A673 (cell line): ENCODE measurements at places on chromosomes 5 and 9.

GRCh38 chr9:86488345-86488744 lies 134.1 kb upstream of the TUT7 start:
- DNase-seq: no peak

- no peak for DNase-seq
These were observed 68.1 kb downstream of the SPOCK1 start for GRCh38 chr5:137431051-137431450.

- DNase-seq: no peak
These were observed 59.8 kb downstream of the DOCK2 start for GRCh38 chr5:169696621-169697510.

DNA sequence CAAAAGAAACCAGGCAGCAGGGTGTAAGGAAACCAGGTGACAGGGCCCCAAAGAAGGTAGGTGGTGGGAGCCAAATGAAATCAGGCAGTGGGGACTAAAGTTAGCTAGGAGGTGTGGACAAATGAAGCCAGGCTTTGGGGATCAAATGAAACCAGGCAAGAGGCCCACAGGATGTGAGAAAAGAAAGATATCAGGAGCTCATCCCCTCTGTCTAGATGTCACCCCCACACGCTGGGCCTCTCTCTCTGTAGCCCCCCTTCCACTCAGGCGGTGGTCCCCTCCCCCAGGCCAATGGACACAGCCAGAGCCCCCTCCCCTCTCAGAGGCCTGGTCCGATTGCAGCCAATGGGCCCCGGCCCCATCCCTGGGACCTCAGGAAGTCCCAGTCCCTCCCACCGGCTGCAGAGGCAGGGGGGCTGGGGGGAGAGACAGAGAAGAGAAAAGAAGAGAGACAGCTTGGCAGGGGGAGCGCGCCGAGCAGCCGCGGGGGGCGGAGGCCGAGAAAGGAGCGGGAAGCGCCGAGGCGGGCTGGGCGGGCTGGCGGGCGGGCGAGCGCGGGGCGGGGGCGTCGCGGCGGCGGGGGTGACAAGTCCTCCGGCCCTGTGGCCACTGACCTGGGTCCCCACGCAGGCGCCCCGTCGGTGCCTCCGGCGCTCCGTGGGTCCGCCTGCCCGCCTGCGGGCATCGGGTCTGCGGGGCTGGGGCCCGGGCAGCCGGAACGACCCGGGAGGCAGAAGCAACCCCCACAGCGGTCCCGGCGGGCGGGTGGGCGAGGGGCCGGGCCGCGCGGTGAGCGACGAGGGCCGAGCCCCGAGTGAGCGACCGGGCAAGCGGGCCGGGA lies 11.9 kb downstream of the CNTFR start:
- DNase-seq: peak; percentile 35

DNA sequence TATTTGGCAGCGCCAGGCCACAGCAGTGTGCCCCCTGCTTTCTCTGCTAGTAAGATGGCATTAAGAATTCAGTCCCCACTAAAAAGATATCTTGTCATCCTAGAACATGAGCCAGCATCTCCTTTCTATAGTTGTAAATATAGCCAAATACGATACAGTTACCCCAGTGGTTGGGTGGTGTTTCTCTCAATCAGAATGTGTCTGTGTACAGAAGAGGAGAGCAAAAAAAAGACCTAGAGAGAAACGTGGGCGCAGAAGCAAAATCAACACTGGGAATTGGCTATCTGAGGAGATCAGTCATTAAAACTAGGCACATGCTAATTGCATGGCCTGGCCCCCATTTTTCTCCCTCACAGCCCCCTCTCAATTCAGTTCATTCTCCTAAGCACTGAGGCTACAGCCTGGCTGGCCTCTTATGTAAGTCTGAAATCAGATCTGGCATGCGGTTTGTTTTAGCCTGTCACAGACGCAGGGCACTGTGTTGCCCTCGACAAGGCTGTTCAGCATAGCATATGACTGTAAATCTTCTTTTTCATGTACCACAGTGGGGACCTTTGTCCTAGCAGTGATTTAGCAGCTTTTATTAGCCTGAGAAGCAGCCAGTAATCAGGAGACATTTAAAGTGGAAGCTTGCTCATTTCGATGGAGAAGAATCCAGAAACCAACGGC lies 57.8 kb downstream of the RORB start:
- no peak for DNase-seq

GRCh38 chr5:162334944-162335343 lies 267.4 kb downstream of the GABRG2 start:
- no peak for DNase-seq

GRCh38 chr9:92749071-92749933 lies 15.3 kb downstream of the BICD2 start:
- DNase-seq: no peak

GRCh38 chr5:14270209-14270702 lies 127.1 kb downstream of the TRIO start:
- peak; percentile 82 for DNase-seq

- no peak for DNase-seq
These were observed 107.2 kb downstream of the C5orf15 start for GRCh38 chr5:133861161-133861737.

DNA sequence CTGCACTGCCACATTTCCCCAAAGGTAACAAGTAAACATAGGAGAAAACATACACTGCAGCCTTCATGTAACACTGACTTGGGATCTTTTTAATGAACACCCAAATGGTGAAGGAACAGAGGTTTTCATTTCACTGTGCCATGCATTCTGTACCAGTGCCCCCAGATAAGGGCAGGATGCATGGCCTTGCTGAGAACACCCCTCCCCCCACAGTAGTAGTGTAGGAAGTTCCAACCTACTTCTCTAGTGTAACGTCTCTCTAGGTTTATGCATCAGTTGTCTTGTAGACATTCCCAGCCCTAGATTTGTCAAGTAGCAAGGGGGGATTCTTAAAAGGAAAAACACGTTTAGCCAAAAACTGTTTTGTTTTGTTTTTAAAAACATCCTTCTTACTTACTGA lies 29.9 kb downstream of the MAP3K1 start:
- DNase-seq: no peak

DNA sequence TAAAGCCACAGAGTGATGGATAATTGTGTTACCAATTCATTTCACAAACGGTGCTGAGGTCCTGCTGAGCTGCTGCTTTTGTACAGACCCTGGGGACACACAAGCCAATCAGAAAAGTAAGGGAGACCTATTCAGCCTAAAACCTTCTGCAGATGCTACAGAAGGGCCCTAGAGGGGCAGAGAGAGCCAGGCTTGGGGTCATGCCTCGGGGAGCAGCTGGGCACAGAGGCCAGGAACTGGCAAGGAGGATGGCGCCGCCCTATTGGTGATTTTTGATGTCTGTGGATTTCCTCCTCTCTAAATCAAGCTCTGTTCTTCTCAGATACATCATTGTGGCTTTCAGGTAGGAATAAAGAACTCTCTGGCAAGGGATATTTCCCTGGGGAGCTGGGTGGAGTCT lies 181.9 kb downstream of the ZNF462 start:
- DNase-seq: no peak

DNA sequence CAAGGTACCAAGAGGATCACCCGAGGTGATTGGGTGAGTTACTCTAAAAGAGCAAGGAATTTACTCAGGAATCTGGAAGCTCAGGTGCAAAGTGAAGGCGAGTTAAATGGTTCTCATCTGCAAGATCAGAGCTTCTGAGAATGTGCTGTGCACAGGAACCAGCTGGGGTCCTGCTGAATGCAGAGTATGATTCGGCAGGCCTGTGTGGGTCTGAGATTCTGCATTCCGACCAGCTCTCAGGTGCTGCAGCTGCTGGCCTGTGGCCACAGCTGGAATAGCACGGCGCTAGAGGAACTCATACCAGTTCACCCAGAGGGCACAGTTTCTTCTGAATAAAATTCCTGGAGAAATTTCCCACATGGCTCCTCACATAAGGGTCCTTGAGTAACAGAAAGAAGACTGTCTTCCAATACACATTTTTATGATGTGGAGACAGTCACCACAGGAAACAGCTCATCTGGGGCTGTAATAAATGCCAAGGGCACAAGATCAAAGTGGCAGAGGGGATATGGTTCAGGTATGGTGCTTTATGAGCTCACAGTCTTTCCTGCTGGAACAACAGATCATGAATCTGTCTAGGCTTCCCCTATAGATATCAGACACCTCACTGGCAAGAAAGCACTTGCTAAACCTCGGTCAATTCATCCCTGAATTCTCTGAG lies 83.9 kb downstream of the PTPN3 start:
- no peak for DNase-seq

DNA sequence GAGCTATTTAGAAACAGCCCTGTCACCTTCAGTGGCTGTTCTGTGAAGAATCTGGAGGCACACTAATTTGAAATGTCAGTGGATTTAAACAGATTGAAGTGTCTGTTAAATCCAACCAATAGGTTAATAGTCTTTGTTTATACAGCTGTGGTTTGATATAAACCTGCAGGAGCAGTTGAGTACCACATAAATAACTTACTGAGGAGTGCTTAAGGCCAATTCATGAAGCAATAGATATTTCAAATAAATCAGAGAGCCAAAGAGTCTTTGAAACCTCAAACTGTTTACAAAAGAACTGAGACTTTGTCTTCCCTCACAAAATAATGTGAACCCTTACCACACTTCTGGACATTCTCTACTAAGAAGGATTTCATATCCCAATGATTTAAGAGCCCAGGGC lies 111.9 kb downstream of the FEM1C start:
- DNase-seq: no peak

DNA sequence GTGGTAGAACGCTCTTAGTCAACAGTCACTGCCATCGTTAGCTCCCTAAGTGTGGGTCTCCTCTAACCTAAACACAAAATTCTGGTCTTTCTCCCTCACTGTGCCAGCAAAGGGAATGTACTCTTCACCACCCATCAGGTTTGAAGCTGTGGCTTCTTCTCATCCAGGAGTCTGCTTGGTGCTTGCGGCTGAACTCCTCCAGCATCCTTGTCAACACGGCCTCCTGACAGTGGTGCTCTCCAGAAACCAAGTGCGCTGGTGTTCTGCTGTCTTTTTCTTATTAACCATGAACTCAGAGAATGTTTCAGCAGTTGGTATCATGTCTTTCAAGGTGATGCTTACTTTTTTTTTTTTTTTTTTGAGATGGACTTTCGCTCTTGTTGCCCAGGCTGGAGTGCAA lies 23.9 kb upstream of the LPCAT1 start:
- DNase-seq: no peak

- DNase-seq: no peak
These were observed 18.0 kb downstream of the IARS1 start for GRCh38 chr9:92275541-92275940.

DNA sequence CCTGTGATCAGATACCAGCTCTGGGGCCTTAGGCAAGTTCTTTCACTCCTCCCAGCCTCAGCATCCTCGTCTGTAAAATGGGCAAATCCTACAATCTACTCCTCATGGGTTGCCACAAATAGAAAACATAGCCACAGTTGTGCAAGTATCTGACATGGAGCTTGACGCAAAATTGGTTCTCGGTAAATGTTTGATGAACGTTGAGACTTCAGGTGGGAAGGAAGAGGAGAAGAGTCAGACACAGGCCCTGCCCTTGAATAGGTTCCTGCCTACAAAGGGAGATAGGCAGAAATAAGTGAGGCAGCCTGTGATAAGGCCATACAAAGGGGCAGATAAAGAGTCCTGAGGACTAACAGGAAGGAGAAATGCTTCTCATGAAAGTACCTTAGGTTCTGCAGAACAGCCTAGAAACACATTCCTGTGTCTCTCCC lies 26.1 kb upstream of the CPEB4 start:
- DNase-seq: no peak

DNA sequence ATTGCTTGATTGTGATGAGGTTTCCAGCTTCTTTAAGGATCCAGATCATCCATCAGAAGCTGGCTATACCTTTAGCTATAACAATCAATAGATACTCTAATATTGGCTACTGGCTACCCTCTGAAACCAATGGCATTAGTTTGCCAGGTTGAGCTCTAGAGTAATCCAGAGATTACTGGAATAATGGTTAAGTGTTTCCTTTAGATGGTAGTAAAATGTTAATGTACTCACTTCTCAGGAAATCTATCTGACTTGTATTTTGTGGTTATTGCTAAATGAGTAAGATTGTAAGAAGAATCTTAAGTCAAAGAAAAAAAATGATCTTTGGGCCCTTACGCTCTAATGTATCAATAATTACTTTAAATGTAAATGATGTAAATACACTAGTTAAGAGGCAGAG lies 57.6 kb upstream of the OTP start:
- DNase-seq: no peak

GRCh38 chr5:153831973-153832372 lies 206.7 kb downstream of the FAM114A2 start:
- DNase-seq: peak; percentile 54

GRCh38 chr5:151812757-151813309 lies 41.1 kb downstream of the G3BP1 start:
- no peak for DNase-seq

- DNase-seq: no peak
These were observed 35.0 kb downstream of the TPPP start for GRCh38 chr5:658103-658502.

DNA sequence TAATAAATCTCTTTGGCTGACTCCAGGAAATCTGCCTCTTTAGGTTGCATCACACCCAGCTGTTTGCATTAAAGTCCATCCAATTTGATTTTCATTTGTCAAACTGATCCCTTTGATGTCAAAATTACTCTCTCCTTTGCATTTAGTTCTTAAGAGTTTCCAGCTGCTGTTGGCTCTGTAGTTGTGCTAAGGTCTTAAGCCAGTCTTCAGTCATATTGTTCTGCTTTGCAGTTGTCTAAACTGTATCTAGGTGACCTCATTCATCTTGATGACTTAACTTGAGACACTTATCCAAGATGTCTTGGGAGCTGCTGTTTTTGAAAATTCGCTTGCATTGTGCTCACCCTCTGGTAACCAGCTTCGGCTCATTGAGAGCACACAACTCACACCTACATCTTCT lies 386.9 kb upstream of the TLE4 start:
- no peak for DNase-seq

- DNase-seq: no peak
These were observed 5.7 kb downstream of the MAMDC4 start for GRCh38 chr9:136857581-136858412.

- no peak for DNase-seq
These were observed 387.1 kb downstream of the PDE4D start for GRCh38 chr5:59506285-59506877.

DNA sequence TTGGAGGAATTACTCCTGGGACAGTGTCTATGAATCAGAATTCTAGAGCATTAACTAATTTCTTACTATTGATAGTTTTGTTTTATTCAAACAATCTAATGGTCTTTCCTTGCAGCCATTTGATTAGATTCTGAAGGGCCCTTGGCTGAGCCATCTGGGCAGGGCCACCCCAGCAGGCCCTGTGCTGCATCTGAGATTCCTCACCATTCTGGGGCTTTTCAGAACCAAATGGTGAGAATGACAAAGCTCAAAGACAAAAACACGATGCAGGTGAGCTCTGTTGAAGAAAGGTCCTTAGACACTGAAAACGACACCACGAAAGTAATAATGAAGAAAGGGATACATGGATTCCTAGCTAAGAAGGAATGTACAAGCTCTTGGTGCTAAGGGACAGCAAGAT lies 321.0 kb upstream of the IRX4 start:
- no peak for DNase-seq

DNA sequence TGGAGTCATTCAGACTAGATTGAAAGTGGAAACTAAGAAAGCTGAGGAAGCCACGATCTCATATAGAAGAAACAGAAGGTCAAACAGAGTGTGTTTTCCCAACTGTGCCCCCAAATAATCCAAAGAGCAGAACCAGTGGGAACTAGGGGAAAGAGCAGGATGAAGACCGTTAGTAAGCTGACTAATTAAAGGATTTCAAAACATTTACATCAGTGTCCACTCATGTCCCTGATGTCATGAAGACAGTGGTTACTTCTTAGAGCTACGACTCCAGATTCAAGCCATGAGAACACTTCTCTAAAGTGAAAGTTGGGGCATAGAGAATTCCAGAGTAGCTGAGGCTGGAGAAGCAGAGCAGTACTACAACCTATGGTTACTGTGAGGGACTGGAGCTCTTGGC lies 119.6 kb upstream of the SLC12A2 start:
- no peak for DNase-seq
